ENCODE measurements at places on chromosomes 13 and 19.

- no peak for DNase-seq
These were observed 61.9 kb downstream of the SPACA7 start for GRCh38 chr13:112438094-112438493.

DNA sequence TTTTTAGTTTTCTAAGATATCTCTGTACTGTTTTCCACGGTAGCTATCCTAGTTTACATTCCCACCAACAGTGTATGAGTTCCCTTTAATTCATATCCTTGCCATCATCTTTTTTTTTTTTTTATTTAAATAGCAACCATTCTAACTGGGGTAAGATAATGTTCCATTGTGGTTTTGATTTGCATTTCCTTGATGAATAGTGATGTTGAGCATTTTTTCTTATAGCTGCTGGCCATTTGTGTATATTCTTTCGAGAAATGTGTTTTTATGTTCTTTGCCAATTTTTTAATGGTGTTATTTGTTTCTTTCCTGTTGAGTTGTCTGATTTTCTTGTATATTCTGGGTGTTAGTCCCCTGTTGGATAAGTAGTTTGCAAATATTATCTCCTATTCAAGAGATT, 454.8 kb downstream of the DACH1 start:
- DNase-seq = no peak

DNA sequence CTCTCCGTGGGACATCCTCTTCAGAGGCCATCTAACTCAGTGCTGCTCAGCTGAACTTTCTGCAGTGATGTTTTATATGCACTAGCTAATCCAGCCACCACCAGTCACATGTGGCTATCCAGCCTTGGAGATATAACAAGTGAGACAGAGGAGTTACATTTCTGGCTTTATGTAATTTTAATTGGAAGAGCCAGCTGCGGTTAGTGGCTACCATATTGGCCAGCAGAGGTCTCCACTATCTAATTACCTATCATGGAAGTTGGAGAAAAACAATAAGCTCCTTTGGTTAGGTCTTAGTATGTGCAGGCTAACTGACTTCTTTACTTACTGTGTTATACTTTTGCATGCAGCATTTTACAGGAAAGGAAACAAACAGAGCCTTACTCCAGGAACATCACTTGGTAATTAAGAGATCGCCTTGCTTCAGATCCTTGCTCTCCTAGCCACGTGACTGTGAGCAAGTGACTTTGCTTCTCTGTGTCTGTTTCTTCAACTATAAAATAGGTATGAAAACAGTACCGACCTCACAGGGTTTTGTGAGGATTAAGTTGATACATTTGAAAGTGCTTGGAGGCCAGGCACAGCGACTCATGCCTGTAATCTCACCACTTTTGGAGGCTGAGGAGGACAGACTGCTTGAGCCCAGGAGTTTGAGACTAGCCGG, 1.6 kb upstream of the KLK10 start:
- DNase-seq = no peak

- DNase-seq = no peak
These were observed 2.2 kb downstream of the TJP3 start for GRCh38 chr19:3710265-3710812.

GRCh38 chr13:74243637-74244526, 109.7 kb upstream of the KLF12 start:
- DNase-seq = no peak

- DNase-seq = peak; percentile 68
These were observed at the start of gene ZNF614 for GRCh38 chr19:52028027-52028779. TSS of gene ZNF614 (minus strand) at chr19:52028379. CDS start at chr19:52025745, 2,634 bp downstream.

DNA sequence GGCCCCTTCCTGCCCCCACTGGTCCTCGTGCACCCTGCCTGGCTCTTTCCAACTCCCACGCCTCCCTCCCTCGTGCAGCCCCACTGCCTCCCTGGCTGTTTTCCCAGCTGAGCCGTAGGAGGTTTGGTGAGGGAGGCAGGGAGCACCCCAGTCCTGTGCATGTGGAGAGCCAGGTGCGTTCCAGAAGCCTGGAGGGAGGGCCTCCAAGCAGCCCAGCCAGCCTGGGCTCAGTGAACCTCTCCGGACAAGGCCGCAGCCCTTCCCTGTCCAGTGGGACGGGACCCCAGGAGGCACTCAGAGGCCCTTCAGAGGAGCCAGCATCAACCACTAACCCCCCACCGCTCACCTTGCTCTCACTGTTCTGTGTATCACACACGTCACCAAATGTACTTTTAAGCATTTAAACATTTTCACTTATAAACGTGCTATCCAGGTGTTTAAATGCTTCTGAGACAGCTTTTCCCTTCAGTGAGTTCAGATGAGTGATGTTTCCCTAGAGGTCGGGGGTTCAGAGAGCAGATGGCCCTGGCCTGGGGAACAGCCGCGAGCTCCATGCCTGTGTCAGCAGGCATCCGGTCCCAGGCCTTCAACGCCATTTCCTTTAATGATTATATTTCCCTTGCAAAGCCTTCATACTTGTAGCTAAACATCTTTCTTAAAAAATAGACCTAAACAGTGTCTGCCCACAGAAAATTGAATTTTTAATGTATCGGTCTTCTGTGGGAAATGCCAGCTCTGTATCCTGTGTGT, 122.6 kb downstream of the ATP11A start:
- no peak for DNase-seq

GRCh38 chr19:4233282-4233853, 4.0 kb downstream of the EBI3 start:
- DNase-seq = peak; percentile 25

DNA sequence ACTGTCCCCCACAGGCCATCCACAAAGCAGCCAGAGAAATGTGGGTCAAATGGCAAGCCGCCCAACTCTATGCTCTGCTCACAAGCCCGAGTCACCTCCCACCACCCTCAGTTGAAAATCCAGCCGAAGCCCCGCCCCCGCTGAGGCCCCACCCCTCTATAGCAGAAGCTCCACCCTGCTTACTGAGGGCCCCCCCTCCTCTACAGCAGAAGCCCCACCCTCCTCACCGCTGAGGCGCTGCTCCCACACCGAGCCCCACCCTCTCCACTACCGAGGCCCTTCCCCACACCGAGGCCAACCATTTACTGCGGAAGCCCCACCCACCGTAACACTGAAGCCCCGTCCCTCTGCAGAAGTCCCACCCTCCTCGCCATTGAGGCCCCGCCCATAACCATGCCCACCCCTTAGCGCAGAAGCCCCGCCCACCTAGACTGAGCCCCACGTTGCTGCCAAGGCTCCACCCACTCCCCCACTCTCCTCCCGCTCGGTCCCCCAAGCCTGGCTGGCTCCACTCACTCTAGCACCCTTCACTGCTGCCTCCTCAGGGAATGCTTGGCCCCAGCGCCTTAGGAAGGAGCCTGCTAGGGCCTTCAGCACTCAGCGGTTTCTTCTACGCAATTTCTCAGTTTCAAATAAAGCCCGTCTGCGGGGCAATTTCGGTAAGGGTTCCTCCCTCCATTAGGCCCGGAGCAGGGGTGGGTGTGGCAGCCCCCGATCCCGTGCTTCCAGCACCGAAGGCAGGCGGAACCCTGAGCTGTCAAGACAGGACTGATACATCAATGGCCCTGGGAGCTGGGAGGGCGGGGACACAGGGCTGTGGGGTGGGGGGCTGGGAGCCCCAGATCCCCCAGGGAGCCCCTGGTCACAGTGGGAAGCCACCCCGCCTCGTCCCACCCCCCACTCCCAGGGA, 9.0 kb upstream of the MYDGF start:
- no peak for DNase-seq

DNA sequence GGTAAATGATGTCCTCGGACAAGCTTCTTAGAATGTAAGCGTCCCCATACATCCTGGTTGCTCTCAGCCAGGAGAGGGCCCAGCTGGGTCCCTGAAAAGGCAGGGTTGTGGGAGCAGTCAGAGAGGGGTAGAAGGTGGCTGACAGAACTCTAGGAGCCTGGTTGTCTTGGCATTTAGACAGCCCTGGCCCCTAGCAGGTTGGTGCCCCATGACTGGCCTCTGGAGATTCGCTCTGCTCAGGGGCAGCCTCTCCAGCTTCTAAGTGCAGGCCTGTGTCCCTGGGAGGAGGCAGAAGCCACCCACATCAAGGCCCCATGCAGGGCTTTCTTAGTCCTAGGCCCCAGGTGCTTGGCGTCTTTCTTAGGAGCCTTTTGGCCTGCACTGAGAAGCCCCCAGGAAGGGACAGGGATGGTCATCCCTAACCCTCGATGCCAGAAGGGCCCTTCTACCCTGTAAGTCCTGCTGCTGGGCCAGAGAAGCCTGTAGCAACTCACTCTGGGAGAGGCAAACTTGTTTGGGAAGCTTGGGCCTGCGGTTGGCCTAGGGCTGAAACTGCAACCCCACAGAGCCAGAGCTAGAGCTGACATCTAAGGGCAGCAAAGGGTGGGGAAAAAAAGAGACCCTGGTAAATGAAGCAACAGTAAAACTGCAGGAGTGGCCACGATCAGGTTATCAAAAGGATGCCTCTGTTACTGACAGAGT, 2.8 kb upstream of the CDX2 start:
- DNase-seq = no peak

DNA sequence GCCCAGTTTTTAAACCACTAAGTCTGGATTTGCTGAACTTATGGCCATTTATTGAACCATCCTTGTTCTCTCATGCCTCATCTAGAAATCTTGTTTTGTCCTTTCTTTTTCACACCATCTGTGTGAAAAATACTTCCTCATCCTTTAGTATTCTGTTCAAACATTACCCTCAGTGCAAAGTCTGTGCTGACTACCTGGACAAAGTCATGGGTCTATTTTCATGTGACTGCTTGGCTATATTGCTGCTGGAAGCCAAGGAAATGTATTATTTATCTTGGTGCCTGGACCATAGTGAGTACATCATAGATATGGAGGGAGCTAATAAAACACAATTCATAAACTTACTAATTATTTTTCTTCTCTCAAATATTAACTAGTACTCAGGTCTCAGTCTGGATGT, 312.5 kb downstream of the OXGR1 start:
- DNase-seq = no peak

DNA sequence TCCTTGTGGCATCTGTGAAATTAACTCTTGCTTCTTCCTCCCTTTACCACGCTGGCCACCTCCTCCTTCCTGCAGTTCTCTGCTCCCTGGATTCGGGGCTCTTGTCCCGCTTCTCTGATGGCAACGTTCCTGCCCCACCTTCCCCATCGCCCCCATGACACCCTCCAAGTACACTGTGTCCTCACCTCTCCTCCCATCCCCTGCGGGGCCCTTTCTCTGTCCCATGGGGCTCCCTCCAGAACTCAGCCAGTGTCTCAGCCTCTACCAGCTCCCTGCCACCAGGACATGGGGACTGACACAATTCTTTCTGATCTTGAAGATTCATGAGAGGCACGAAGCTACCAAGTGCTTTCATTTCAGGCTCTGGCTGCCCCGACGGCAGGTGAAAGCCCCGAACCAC, 9.1 kb downstream of the CARS2 start:
- no peak for DNase-seq

DNA sequence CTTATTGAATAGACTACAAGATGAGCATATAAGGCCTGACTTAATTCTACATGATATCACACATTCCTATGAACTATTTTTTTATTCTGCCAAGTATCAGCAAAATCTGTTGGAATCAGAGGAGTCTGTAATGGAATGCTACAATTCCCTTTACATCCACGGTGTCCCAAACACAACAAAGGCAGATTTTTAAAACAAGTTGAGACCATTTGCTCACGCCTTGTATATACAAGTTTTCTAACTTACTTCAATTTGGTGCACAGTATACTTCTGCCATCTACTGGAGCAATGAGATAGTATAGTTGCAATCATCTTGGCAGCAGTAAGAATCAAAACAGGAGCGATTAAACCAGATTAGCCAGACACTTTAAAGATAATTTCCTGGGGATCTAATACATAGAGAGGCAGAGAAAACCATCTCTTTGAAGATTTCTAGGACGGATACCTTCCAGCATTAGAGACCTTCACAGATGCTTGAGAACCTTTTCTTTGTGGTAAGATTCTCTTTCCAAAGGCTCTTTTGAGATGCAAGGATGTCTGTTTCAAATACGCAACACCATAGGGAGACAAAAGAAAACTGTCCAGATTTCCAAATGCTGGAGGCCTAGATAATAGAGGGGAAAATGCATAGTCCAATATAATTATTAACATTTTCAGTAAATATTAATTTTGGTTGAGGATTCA, 302.0 kb upstream of the MIR17HG start:
- DNase-seq = no peak

- DNase-seq = no peak
These were observed 4.3 kb upstream of the LRRC8E start for GRCh38 chr19:7883796-7884570.

- DNase-seq = no peak
These were observed 8.0 kb downstream of the ANGPTL8 start for GRCh38 chr19:11247391-11247790.

- DNase-seq = no peak
These were observed 85.7 kb downstream of the RYR1 start for GRCh38 chr19:38519168-38519567.

- DNase-seq = no peak
These were observed 3.0 kb downstream of the BEST2 start for GRCh38 chr19:12754465-12755196.

DNA sequence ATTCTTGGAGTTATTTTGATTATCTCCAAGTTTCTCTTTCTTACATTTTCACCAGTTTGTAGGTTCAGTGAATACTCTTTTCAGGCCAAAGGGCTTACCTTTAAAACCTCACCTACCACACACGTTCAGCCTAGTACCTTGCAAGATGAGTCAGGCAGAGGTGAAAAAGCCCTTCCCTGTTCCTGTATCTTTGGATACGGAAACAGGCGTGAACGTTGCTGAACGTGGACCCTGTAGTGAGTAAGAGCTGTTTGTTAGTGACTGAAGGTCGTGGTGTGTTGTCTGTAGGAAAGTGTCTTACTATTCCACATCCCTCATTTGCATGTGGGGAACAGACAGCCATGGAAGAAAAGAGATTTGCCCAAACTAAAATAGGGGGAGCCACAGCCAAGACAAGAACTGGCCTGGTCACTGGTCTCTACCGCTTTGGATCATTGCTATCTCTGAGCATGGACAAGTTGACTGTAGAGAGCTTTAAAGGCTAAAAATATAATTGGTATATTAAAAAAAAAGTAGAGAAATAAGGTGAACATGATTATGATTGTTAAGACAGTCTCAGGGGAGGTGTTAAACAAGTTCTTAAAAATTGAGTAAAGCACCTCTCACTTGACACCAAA, 3.5 kb downstream of the CEBPG start:
- no peak for DNase-seq

GRCh38 chr19:719636-720344, 11.1 kb downstream of the PALM start:
- DNase-seq = no peak

- no peak for DNase-seq
These were observed 35.9 kb upstream of the MPHOSPH8 start for GRCh38 chr13:19597523-19597922.

DNA sequence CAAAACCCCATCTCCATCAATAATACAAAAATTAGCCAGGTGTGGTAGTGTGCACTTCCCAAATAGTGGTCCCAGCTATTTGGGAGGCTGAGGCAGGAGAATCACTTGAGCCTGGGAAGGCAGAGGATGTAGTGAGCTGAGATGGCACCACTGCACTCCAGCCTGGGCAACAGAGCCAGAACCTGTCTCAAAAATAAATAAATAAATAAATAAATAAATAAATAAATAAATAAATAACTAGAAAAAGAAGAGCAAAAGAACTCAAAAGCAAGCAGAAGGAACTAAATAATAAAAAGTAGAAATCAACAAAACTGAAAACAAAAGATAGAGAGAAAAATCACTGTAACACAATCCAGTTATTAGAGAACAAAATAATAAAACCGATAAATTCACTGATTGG, 12.3 kb downstream of the ZNF585A start:
- DNase-seq = no peak

All from stimulated activated CD4-positive, alpha-beta T cell treated with anti-CD3 and anti-CD28 coated beads, Interleukin-1b, Interleukin-23, amount 100 ng/mL, for 1 hour (primary cell).